GM23248 (cell line): ENCODE measurements at places on chromosomes 1 and 21. TPM values are rescaled to one million over a fixed set of nuclear protein-coding genes. Genes with fewer than 3 reads are reported as not detected.

DNA sequence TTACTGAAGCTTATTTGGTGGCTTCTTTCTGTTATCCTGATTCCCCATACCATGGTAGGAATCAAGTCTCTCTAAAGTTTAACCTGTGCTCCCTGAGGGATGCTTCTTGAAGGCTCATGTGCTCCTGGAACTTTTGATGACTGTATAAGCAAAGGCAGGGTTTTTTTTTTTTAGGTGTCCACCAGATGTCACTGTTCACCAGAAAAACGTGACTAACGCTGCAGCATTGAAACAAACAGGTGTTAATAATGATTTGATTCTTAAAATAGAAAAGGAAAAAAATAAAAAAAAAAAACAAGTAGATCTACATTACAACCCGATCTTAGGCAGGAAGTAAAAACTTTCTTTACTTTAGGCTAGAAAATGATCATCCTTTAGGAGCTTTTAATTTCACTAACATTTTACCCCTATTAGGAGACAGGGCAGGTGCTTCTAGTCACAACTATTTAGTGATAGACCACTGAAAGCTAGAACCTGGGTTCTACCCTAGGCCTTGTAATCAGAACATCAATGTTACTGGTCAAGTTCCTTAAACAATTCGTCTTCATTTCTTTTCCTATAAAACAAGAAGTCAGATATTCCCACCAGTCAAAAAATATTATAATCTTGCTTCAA lies 223.0 kb downstream of the PLA2G4A start:
- H3K27me3 ChIP-seq, result no peaks in the 10 kb centered on the region
- H3K4me3 ChIP-seq, result no peak overlapping the region
- H3K27ac ChIP-seq, result no peak overlapping the region
- DNase-seq, result peak; percentile 60
- no peaks in the 10 kb centered on the region for H3K4me1 ChIP-seq

GRCh38 chr1:31672986-31673385 lies 28.3 kb upstream of the PEF1 start:
- H3K4me1 ChIP-seq, result no peaks in the 10 kb centered on the region
- no peak for DNase-seq
- no peaks in the 10 kb centered on the region for H3K27me3 ChIP-seq
- H3K27ac ChIP-seq, result no peak overlapping the region
- H3K36me3 ChIP-seq, result peaks cover 3% of the 10 kb centered on the region; the same call in 1 of the 2 replicates
- no peak overlapping the region for H3K4me3 ChIP-seq

MNDA gene
- not detected in 2 replicates for total RNA-seq

SDHC gene
- total RNA-seq, result 17.4 and 39.2 TPM in 2 replicates

ARTN gene
- 0.11 TPM in 1 of 2 replicates, not detected in the other for total RNA-seq

- no peak overlapping the region for H3K4me3 ChIP-seq
- no peak for DNase-seq
- no peaks in the 10 kb centered on the region for H3K4me1 ChIP-seq
- no peaks in the 10 kb centered on the region for H3K27me3 ChIP-seq
- no peaks in the 10 kb centered on the region for H3K36me3 ChIP-seq
- no peak overlapping the region for H3K27ac ChIP-seq
Observed at GRCh38 chr1:52738893-52739292, 12.6 kb downstream of the ZYG11B start.
